Non-pigmented ciliary epithelial cell (primary cell): ENCODE measurements at places on chromosomes 1 and 21.

DNA sequence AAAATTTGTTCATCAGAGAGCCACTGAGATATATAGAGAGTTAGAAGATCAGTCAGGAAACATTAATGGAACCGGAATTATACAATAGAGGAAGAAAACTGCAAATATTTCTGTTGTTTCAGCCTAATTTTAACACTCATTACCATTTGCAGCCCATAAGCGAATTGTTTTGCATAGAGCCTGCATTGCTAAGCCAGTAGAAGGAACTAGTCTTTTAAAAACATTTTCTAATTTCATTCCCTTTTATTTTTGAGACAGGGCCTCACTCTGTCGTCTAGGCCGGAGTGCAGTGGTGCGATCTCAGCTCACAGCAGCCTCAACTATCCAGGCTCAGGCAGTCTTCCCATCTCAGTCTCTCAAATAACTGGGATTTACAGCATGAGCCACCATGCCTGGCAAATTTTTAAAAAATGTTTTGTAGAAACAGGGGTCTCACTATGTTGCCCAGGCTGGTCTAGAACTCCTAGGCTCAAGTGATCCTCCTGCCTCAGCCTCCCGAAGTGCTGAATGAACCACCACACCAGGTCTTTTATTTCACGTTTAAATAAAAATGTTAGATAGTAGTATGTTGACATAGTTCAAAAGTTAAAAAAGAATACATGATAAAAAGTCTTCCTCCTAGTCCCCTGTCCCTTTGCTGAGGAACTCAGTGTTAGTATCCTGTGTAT, 25.3 kb downstream of the MPZL1 start:
- no peak for DNase-seq

DNA sequence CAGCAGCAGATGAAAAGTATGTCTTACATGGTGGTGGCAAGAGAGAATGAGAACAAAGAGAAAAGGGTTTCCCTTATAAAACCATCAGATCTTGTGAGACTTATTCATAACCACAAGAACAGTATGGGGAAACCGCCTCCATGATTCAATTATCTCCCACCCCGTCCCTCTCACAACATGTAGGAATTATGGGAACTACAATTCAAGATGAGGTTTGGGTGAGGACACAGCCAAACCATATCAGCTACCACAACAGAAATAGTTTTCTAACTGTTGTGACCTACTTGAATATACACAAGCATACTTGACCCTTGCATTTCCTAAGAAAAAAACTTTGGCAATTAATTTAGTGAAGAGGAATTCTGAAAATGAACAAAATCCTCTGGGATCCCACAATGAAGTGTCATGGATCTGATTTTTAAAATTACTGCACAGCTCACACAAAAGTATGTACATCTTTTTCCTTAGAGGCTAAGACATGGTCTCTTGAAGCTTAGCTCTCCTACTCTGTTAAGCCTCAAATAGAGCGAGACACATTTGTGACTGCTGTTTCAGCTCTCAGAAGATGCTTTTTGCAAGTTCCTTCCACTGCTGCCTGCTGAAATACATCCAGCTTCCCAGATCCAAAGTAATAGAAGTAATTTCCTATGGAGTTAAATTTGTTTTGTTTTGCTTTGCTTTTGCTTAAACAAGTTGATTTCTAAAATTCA, 265.8 kb downstream of the DPYD start:
- DNase-seq: no peak

GRCh38 chr1:34268311-34268954, 91.7 kb downstream of the C1orf94 start:
- no peak for DNase-seq

- no peak for DNase-seq
Measured at GRCh38 chr1:154584267-154584994, 16.9 kb downstream of the CHRNB2 start.

GRCh38 chr1:103337779-103338178, 187.7 kb upstream of the RNPC3 start:
- DNase-seq: no peak

DNA sequence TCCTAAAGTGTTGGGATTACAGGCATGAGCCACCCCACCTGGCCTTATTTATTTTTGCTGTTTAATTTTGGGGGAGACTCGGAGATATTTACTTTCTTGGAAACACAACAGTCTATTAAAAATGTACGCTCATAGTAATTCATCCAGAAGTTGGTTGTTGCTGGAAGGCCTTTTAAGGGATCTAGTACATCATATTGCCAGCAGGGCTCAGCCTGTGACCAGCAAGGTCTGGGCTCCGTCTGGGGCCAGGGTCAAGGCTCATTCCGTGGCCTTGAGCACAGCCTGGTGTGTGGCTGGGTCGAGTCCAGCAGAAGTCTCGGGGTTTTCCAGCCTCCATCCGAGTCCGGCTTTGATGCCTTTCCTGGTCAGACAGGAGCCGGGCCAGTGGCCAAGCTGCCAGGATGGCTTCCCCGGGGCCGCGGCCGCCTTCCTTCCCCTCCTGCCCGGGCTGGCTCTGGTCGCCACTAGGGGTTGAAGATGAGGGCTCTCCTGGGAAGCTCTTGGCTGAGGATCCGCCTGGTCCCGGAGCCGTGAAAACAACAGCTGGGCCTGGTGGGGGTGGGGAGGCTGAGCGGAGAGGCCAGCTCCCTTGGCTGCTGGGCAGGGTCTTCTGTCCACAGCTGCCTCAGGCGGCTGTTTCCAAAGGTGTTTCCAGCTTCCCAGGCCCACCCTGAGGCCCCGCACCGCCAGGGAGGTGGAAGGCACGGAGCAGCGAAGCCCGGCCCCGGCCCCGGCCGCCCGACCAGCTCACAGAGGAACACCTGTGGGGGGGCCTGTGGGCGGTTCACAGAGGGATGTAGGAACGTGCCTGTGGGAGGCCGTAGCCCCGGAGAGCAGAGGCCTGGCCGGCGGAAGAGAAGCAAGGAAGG, 5.1 kb upstream of the VWA1 start:
- no peak for DNase-seq

- DNase-seq: no peak
Measured at GRCh38 chr1:100578201-100578600, 40.3 kb downstream of the GPR88 start.

GRCh38 chr1:111904478-111905218, 84.8 kb downstream of the KCND3 start:
- no peak for DNase-seq

DNA sequence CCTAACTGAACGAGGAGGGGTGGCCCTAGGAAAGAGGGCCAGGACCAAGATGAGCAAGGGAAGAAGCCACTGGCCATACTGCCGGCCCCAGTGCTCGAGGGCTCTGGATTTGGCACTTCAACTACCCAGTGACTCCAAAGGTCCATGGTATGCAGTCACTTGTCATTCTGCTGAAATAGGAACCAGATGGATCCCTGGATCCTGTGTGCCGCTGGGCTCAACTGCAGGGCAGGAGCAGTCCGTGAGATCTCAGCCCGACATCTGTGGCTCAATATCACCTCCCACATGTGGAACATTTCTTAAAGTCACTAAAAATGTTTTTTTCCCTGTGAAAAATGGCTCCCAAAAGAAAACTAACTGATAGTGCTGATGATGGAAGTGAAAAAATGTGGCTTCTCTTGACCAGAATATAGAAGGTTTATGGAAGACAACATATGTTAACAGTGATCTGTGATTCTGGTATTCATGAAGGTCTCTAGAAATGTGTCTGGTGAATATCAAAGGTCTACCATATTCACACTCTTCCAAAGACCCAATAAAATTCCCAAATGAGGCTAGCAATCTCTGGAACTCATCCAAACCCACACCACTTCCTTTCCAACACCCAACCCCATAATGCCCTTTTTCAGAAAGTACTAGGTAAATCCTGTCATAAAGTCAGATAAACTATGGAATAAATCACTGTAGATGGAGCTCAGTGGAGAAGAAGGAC, 24.1 kb downstream of the PAFAH2 start:
- DNase-seq: no peak

GRCh38 chr1:18325136-18325535, 155.6 kb upstream of the KLHDC7A start:
- DNase-seq: no peak

- DNase-seq: no peak
Measured at GRCh38 chr21:42440187-42440792, 36.6 kb downstream of the UBASH3A start.

GRCh38 chr1:195717651-195718050, 890.6 kb downstream of the KCNT2 start:
- DNase-seq: no peak

GRCh38 chr1:13965770-13966398, 265.9 kb downstream of the PRDM2 start:
- peak; percentile 24 for DNase-seq

DNA sequence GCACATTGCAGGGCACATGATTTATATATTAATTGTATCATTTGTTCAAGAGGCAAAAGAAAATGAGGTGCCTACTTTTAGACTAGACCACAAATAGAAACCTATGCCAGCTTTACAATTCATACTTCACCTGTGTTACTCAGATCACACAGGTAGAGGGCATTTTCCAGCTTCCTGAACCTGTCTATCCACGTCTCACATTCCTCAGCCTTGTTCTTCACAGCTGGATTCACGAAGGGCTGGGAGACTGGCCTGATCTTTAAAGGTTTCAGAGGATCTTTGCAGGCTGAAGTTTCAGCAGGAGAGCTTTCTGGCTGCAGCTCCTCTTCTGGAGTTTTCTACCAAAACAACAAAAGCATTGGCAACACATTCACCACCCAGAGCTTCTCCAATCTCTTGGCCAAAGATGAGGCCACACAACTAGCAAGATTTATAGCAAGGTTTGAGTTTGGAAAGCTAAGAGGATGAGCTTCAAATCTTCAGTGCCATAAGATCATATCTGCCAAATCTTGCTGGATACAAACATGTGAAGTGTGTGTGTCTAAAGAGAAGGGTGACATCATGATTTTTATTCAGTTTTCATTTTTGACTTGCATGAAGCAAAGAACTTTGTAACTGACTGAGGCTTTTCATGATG, 71.0 kb upstream of the CYP2J2 start:
- DNase-seq: no peak

DNA sequence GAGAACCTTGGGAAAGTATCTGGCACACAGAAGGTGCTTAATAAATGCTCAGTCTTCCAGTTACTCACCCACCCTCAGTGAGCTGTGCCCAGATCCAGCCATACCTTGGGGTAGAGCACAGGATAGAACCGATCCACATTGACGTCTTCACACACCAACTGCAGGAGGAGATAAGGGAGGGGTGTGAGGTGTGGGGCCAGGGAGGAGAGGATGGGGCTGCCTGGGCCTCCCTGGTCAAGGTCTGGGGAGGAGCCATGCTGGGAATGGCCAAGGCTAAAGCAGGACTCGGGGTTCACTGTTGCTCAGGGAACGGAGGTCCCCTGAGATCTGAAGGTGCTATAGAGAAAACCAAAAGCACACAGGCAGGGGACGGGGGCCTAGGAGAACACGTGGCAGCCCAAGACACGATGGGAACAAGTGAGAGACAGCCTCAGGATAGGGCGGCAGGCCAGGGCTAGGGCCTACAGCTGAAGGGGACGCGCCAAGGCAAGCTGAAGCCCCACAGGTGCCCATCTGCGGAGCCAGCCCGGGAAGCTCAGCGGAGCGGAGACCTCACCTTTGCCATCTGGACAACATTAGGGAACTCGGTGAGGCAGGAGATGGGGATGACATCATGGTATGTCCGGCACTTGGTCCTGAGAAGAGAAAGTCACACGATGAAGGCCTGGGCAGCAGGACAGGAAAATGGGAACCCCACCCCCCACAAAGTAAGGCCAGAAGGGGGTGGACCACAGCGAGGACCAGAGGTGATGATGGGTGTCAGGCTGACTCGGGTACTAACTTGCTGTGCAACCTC, 55.9 kb downstream of the RAP1GAP start:
- DNase-seq: no peak

GRCh38 chr1:175839779-175840669, 96.6 kb upstream of the TNR start:
- DNase-seq: no peak

- peak; percentile 48 for DNase-seq
Measured at GRCh38 chr1:16978567-16979474, 1.6 kb downstream of the MFAP2 start.
